ENCODE measurements at places on chromosomes 4 and X.

GRCh38 chr4:167238226-167238625 lies 3.9 kb upstream of the SPOCK3 start:
- no peak for DNase-seq

DNA sequence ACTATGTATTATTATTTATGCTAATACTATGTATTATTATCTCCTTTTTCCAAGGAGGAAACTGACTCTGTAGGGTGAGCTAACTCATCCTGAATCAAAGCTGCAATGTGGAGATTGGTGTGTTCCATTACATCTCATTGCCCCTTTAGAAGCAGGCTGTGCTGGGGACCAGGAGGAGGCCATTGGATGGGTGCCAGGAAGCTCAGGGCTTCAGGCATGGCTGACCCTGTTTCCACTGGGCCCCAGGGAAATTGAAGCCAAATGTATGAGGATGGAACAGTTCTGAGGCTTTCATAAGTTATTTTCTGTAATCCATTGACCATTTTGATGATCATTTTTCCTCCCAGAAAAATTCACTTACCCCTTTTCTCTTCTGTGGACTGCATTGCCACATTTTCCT lies 418.8 kb upstream of the ZFP42 start:
- DNase-seq = no peak

GRCh38 chr4:51906167-51906958 lies 63.4 kb downstream of the DCUN1D4 start:
- DNase-seq = peak; percentile 6

- no peak for DNase-seq
Measured at GRCh38 chrX:24874604-24875247, 141.0 kb downstream of the ARX start.

- DNase-seq = no peak
Measured at GRCh38 chrX:140477987-140478386, 26.9 kb downstream of the SOX3 start.

- no peak for DNase-seq
Measured at GRCh38 chrX:33416273-33416805, 205.0 kb upstream of the DMD start.

DNA sequence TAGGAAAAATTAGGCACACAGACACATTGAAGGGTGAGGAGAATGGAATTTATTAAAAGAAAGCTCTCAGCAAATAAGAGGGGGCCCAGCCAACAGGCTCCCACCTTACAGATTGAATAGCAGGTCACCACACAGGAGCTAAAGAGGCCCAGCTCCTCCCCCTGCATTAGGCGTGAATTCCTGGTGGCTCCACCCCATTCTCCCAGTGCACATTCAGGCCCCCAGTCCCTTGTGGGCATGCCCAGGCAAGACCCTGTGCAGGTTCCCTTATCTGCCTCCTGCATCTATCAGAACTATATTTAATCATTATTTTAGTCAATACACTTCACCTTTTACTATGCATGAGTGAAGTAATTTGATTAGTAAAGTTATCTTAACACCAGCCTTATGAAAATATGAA lies 856.3 kb upstream of the NDST4 start:
- DNase-seq = no peak

DNA sequence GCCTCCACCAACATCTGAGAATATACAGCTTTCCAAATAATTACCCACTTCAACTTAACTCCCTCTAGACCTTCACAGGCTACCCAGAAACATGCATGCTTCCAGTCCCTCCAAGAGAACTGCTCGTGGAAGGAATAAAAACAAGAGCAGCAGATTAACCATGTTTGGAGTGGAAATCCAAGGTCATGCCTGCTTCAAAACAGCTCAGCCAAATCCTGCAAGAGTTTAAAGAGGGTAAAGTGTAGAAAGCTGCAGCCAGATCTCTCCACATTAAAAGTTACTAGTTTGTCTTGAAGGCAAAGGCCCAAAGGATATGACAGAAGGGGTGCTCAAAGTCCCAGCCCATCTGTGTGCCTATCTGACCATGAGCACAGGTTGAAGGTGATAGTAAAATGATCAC lies 139.3 kb downstream of the RNF150 start:
- no peak for DNase-seq

- no peak for DNase-seq
Measured at GRCh38 chr4:106773076-106773905, 262.8 kb downstream of the DKK2 start.

DNA sequence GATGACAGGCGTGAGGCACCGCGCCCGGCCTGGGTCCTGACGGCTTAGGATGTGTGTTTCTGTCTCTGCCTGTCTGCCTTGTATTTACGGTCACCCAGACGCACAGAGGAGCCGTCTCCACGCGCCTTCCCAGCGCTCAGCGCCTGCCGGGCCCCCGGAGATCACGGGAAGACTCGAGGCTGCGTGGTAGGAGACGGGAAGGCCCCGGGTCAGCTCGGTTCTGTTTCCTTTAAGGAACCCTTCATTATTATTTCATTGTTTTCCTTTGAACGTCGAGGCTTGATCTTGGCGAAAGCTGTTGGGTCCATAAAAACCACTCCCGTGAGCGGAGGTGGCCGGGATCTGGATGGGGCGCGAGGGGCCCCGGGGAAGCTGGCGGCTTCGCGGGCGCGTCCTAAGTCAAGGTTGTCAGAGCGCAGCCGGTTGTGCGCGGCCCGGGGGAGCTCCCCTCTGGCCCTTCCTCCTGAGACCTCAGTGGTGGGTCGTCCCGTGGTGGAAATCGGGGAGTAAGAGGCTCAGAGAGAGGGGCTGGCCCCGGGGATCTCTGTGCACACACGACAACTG lies 1.3 kb downstream of the SHOX start:
- no peak for DNase-seq

- DNase-seq = no peak
Measured at GRCh38 chr4:153259661-153260060, 55.4 kb downstream of the TRIM2 start.

- DNase-seq = no peak
Measured at GRCh38 chr4:84492290-84492689, 6.8 kb downstream of the NKX6-1 start.

- no peak for DNase-seq
Measured at GRCh38 chr4:30763321-30763727, 43.2 kb downstream of the PCDH7 start.

DNA sequence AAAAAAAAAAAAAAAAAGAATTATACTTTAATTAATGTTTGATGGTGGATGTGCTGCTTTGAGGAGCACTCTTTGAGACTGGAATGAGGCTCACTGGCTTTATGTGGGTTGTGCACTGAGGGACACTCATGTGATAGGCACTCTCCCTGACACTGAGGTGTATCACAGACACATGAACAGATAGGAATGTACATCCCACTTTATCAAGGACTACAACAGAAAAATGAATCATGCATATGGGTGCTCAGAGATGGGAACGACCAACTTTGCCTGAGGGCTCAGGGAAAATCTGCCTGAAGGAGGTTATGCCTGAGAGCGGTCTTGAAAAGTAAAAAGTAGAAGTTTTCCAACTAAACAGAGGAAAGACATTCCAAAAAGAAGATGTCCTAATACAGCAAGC lies 97.7 kb upstream of the RBPJ start:
- DNase-seq = no peak

DNA sequence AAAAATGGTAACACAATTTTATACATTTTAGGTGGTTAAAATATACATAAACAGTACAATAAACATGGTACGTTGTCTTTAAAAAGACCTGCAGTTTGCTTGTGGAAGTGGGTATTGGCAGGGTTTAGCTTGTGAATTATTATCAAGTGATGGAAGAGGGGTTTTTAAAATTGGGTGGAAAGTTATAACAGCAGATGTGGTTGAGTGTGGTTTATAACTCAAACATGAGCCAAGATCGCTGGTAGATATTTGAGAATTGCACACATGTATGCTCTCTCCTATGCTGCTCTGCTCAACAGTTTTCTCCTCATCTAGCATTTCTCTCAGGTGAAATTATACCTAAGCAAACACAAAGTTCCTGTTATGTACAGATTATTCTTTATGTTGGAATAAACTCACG lies 14.0 kb downstream of the EPGN start:
- DNase-seq = no peak

GRCh38 chr4:187972135-187972534 lies 23.4 kb upstream of the ZFP42 start:
- no peak for DNase-seq

GRCh38 chr4:996997-997374 lies 3.8 kb upstream of the SLC26A1 start:
- no peak for DNase-seq

DNA sequence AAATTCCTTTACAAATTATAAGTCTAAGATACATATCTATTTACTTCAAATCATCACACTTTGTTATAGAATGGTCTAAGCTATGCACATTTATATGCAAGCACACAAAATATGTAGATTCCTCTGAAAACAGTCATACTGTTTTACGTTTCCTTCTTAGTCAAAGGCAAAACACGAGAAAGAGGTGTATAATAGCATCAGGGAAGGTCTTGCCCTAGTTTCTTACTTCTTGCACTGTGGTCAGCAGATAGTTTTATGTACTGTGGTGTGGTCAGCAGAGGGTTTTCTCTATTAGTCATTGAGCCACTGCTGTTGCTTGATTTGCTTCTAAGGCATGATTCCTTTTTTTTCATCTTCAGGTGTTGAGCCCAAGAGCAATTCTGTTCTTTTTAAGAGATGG lies 117.7 kb downstream of the ADAM29 start:
- DNase-seq = no peak

GRCh38 chr4:118941799-118942198 lies 53.1 kb downstream of the SYNPO2 start:
- no peak for DNase-seq

- DNase-seq = no peak
Measured at GRCh38 chr4:168735735-168736134, 238.9 kb downstream of the PALLD start.

- DNase-seq = no peak
Measured at GRCh38 chr4:153001626-153002025, 65.5 kb downstream of the FHDC1 start.
